Type B pancreatic cell (in vitro differentiated cells): ENCODE measurements at places on chromosomes 2 and 18. TPM values are rescaled to one million over a fixed set of nuclear protein-coding genes. Genes with fewer than 3 reads are reported as not detected.
A peak's percentile ranks its signal among the peaks of the same experiment; 100 is the strongest.

GRCh38 chr2:66080127-66080526, 354.8 kb upstream of the MEIS1 start:
- H3K4me3 ChIP-seq = peak overlapping the region; percentile 48
- peak overlapping the region; percentile 79 for H3K27ac ChIP-seq
- H3K4me1 ChIP-seq = peaks cover 31% of the 10 kb centered on the region

HAT1 gene
- total RNA-seq = 35.0 and 43.1 TPM in 2 replicates

- no peak for DNase-seq
- no peak overlapping the region for H3K27ac ChIP-seq
- no peak overlapping the region for H3K4me3 ChIP-seq
Measured at GRCh38 chr18:63936932-63937393, 12.1 kb upstream of the HMSD start.

DNA sequence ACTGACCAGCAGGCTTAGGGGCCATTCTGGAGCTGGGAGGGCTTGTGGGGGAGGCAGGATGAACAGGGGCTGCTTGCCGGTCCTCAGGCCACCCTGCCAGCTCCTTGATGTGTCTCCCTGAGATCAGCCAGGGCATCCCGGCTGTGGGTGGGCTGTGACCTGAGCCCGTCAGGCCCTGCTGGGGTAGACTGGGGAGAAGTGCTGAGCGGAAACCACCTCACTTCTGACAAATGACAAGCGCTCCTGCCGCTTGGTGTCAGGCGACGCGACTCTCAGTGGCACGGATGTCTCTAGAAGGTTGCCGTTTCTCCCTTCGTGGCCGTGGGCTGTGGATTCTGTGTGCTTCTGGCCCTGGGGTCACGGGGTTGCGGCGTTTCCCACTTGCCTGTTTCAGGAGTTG, 45.7 kb downstream of the NFATC1 start:
- no peak overlapping the region for H3K27ac ChIP-seq
- H3K36me3 ChIP-seq = no peaks in the 10 kb centered on the region
- DNase-seq = no peak
- peaks cover 32% of the 10 kb centered on the region for H3K4me1 ChIP-seq
- H3K27me3 ChIP-seq = no peaks in the 10 kb centered on the region

DLX1 gene
- total RNA-seq = 0.59 and 10.0 TPM in 2 replicates
